ENCODE measurements at places on chromosomes 4 and X.

DNA sequence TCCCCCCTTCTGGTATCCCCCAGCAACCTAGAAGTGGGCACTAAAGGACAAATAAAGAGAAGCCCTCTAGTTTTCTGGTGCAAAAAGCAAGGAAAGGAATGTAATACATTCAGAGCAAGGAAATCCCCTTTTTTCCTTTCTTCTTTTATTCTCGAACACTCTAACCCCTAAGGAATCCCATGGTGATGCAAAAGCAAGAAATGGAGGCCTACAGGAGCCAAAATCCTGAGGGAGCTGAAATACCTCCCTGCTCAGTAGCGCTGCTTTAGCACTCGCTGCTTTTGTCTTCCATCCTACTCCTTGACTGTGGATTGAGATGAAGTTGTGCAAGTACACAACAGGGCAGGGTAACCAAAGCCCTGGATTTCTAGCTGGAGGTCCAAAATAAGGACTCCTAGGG, 251.0 kb downstream of the PRDM5 start:
- DNase-seq: no peak

DNA sequence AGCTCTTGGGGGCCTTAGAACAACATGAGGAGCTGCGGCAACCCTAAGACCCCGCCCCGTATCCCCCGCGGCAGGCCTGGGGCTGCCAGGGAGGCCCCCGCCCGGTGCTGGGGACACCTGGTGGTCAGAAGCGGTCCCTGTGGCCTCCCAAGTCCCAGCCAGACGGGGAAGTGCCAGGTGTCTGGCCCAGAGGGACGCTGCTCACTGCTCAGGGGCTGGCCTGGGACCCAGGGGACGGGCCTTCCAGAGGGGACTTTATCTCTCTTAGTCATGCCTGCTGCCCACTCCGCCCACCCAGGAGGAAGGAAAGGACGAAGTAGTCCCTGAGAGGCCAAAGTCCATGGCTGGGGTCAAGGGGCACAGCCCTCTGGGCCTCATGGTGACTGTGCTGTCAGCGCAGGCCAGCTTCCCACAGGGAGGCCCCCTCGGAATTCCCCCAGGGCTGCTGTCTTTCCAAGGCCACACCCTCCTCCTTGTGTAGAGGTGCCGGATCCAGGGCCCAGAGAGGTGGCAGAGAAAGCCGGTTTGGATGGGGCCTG, 31.0 kb upstream of the HTRA3 start:
- peak; percentile 11 for DNase-seq

DNA sequence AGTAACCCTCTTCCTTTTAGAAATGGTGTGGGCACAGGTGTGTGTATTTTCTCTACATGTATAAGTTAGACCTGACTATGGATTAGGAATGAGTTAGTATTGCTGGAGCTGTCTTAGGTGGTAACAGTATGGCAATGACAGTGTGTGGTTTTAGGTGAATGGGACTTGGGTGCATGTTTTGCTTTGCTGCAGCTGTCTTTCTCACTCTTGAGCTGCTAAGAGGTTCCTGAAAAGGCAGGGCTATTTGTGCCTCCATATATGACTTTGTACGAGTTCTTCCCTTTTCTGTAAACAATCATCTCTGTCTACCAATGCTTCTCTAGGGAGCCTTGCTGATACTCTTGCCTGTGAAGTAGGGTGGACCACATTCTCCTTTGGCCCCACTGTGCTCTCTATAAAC, 234.8 kb upstream of the HHIP start:
- DNase-seq: no peak

- DNase-seq: no peak
These were observed 6.4 kb downstream of the TRO start for GRCh38 chrX:54926978-54927377.

- DNase-seq: no peak
These were observed 11.2 kb upstream of the PGRMC2 start for GRCh38 chr4:128298852-128299251.

All from kidney tubule cell (primary cell).